ENCODE measurements at places on chromosomes 13 and 19.

DNA sequence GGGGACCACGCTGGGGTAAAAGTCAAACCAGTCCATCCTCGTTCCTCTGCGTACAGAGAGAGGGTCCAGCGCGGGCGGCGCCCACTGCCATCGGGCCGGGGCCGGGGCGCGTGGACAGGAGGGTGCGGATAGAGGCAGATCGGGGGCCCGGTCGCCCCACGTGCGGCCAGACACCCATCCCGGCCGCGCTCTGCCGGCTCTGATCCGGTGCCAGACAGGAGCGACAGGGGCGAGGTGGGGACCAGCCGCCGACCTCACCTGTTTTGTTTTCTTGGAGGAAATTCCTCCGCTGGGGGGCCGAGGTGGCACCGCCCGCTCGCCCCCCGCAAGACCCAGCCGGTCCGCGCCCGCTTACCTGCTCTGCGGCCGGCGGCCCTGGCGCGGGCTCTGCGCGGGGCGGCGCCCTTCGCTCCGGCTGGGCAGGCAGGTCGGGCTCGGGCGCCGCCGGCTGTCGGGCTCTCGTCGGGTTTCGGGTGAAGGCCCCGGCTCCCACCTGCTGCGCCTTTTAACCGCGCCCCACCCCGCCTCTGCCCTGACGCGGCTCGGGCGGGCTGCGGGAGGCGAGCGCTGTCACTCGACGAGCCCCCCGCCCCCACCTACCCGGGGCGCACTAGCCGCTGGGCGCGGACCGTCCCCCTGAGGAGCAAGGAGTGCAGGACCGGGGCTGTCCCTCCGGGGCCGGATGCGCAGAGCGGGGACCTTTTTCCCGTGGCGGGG is at the start of gene GJB6:
GJB6 (minus strand) TSS at position 481 of the 717 bp plus-strand sequence. CDS start 8,839 bp downstream, outside the sequence.
- no peak for DNase-seq

DNA sequence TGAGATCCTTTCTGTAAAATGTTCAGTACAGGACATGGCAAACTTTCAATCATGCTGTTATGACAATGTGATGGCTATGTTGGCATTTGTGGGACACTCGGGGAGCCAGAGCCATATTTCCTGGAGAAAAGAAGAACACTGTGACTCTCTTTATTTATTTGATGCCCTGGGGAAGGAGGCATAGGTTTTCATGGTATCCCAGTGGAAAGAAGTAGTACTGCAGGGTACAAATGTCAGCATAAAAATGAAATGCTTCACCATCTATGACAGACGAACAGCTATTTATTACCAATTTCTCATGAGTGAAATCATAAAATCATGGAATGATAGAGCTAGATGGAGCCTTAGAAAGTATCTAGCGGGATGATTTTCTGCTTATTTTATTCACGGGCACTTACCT is 217.1 kb downstream of the COL4A1 start:
- DNase-seq: no peak

DNA sequence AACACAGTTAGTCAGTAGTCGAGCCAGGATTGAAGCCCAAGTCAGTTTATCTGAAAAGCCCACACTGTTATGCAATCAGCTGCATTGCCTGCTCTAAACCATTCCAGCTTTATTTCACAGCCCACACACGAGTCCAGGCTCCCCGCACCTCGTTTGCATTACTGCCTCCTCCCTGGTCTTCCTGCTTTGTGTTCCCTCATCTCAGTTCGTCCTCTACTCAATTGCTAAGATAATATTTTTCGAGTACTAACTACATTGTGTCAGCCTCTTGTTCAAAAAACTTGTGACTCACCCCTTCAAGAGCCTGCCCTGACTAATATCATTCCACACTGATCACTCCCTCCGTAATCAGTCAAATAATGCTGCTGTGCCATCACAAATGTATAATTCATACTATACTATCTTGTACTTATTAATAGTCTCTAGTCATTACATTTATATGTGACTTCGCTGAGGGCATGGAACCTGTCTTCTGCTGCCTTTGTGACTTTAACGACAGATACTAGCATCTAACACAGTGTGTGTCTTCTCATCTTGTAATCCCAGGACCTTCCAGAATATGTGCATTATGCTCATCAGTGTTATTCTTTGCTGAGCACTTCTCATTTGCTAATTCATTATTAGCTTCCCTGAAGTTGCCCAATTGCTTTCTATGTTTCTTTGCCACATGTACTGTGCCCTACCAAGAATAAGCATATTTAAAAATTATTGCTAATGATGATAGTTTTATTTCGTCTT is 26.2 kb upstream of the WDFY2 start:
- no peak for DNase-seq

DNA sequence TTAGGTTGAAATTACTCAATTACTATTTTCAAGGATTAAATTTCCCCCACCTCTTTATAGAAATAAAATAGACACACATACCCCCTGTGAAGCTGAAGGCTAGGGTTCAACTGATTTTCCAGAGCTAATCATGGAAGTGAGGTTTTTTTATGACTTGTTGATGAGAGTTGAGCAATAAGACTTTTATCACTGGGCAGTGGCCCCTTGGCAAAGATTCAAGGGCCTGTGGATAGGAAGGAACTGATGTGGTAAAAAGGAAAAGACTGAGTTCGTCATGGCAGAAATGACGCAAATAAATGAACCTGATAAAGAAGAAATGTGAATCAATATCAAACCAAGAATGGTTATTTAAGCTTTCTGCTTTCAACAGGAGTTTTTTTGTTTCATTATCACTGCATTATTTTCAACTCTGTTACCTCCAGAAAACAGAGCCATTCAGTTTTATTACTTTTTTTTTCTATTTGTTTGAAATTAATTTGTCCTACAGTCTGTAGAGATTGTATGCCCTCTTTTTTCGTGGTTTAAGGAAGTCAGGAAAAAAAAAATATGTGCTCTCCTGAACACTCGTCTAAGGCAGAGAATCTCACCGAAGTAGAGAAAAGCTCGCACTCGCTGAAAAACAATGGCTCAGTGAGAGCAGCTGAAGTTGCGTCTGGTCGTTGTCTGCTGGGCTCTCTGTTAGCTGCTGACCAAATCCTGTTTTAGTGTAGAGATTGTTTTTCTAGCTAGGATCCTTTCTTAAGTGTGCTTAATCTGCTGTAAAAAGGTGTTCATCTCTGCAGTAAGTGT is 38.9 kb downstream of the STOML3 start:
- no peak for DNase-seq

DNA sequence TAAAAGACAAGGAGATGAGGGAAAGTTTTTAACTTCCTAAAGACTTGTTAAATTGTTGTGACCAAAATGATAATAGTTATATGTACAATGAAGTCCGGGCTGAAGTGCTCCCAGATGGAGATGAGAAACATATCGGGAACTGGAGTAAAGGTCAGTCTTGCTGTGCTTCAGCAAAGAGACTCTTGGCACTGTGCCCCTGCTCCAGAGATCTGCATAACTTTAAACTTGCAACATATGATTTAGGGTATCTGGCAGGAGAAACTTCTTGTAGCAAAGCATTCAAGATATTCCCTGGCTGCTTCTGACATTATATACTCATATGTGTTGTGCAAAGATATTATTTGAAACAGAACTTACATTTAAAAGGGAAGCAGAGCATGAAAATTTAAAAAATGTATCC is 786.6 kb upstream of the SLITRK6 start:
- no peak for DNase-seq

GRCh38 chr13:110925023-110925612 is 10.2 kb upstream of the ANKRD10 start:
- no peak for DNase-seq

GRCh38 chr13:73767747-73768315 is 366.4 kb downstream of the KLF12 start:
- DNase-seq: peak; percentile 9

GRCh38 chr19:29533578-29534544 is 8.1 kb downstream of the VSTM2B start:
- DNase-seq: no peak
